ENCODE measurements at places on chromosomes 4 and X.

DNA sequence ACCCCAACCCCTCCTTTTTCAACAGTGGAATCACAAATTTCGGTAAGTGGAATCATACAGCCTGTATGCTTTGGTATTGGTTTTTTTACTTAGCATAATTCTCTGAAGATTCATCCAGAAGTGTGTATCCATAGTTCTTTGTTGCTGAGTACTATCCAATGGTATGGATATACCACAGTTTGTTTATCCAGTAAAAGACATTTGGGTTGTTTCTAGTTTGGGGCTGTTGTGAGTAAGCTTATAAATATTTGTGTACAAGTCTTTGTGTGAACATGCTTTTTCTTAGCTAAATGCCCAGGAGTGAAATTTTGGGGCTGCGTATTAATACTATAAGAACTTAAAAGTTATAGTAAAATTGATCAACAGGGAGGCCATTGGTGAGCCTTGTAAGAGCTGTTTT is 57.5 kb upstream of the GC start:
- DNase-seq = no peak

- DNase-seq = no peak
Observed at GRCh38 chr4:138275963-138276621, 33.9 kb upstream of the SLC7A11 start.

- peak; percentile 44 for DNase-seq
Observed at GRCh38 chr4:74097631-74098426, 1.2 kb downstream of the CXCL2 start.

DNA sequence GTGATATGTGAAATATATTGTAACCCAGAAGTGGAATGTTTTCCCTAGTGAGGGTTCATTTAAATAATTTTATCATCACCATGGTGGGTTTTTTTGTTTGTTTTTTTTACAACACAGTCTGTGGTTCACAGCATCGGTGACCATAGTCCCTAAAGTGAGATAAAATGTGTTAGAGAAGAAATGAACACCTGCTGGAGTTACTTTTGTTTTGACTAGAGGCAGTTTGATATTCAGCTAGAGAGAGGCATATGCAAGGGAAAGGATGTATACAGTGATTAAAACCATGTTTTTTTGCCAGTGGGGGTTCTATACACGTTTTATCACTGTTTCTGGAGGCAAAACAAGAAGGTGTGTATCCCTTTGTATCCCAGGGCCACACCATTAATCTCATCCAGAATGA is 541.5 kb downstream of the PCDH7 start:
- DNase-seq = no peak

GRCh38 chrX:38805432-38806389 is 4.5 kb downstream of the MID1IP1 start:
- peak; percentile 72 for DNase-seq
